ENCODE measurements at places on chromosomes 12 and 14.

GRCh38 chr12:112574896-112575558 is 156.3 kb downstream of the PTPN11 start:
- no peak for DNase-seq

GRCh38 chr14:75279153-75279762 is 630 bp downstream of the FOS start:
- peak; percentile 82 for DNase-seq

GRCh38 chr12:4276524-4277204 is 3.1 kb downstream of the CCND2 start:
- DNase-seq: peak; percentile 60

GRCh38 chr14:99605299-99605961 is 1.4 kb upstream of the CCDC85C start:
- DNase-seq: peak; percentile 41

DNA sequence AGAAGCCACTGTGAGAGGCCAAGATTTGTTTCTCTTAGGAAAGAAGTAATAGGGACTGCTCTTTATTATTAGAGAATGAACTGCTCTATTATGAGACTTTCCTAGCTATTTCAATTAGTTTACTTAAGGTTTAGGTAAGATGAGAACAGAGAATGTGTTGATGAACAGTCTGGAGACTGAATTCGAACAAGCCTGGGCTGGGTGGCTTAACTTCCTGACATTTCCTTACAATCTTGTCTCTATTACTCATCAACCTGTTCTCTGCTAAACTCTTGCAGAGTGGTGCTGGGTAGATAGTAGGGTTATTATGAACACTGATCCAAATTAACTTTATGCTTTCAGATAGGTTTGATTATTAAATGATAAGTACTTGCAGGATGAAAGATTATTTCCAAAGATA is 31.2 kb downstream of the SLC15A5 start:
- no peak for DNase-seq

DNA sequence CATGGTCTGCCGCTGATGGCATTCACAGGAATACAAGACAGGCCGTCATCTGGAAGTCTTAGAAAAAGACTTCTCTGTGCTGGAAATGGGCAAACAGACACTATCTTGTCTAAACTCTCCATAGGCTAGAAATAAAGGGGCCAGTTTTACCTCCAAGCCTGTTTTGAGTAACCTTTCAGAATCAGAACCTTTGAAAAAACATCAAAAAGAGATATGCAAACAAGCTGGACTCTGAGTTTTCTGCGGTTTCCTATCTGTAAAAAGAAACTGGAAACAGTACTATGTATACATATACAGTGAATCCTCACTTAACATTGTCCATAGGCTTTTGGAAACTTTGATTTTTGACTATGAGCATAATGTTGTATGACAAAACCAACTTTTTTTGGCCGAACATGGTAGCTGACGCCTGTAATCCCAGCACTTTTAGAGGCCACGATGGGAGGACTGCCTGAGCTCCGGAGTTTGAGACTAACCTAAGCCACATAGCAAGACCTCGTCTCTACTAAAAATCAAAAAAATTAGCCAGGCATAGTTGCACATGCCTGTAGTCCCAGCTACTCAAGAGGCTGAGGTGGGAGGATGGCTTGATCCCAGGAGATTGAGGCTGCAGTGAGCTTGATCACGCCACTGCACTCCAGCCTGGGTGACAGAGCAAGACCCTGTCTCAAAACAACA is 92.9 kb upstream of the MAX start:
- DNase-seq: no peak

GRCh38 chr12:52817699-52818238 is 3.9 kb upstream of the KRT4 start:
- no peak for DNase-seq

DNA sequence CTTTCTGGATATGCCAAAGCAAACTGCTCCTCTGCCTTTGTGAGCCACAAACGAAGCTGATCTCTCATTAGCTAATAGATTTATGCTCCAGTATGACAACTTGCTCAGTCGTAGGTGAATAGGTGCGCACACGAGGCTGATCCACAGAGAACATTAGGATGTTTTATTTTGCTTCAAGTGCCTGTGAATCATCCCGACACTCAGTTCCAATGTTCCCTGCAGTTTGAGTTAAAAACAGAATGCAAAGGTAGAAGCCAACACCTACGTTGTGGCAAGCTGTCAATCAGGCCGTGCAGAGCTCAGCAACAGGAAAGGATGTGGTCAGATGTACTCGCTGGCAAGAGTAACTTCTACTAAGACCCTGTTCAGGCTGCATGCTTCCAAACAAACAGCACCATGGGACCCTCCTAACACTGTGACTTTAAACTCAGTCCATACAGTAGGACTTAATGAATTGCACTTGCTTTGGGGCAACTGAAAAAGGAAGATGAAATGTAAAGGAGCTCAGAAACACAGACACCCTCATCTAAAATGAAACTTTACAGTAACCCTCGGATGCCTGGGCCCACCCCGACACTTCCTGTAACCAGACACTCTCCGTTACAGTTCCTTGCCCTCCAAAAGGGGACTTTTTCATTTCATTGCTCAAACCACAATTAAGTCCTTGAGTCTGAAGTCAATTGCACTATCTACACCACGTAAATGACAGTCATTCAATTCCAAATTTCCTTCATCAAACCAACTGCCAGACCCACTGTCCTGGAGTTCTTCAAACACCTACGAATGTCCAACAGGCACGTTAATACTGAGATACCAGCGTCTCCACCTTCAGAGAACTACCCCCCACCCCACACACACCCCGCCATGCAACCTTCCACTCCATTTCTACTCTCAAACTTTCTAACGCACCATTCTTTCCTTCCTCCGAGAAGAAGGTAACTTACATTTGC is 1.6 kb downstream of the CCDC88C start:
- peak; percentile 59 for DNase-seq

GRCh38 chr14:54219261-54220070 is 177.3 kb upstream of the CDKN3 start:
- DNase-seq: no peak

DNA sequence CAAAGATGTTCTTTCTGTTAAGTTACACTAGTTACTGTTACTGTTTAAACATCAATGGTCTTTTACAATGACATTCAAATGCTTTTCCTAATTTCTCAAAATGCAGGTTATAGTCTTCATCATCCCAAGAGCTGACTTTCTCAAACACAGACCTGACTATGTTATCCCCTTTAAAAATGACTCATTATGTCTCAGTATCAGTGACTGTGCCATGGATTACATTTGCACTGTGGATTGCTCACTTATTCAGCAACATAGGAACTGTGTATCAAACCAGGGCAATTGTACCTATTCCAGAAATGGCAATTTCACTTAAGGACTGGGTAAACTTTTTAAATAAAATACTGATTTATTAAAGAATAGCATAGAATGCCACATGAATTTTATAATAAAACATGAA is 630.2 kb upstream of the NOVA1 start:
- no peak for DNase-seq

- DNase-seq: no peak
Measured at GRCh38 chr12:131471271-131471905, 239.5 kb upstream of the SFSWAP start.

GRCh38 chr12:2940564-2940963 is 18.6 kb upstream of the TEAD4 start:
- DNase-seq: no peak
